ENCODE measurements at places on chromosomes 7 and 10.

GRCh38 chr10:15237351-15237750, 68.9 kb upstream of the NMT2 start:
- no peak for DNase-seq

GRCh38 chr10:62396864-62397263, 22.7 kb downstream of the ZNF365 start:
- DNase-seq: no peak

DNA sequence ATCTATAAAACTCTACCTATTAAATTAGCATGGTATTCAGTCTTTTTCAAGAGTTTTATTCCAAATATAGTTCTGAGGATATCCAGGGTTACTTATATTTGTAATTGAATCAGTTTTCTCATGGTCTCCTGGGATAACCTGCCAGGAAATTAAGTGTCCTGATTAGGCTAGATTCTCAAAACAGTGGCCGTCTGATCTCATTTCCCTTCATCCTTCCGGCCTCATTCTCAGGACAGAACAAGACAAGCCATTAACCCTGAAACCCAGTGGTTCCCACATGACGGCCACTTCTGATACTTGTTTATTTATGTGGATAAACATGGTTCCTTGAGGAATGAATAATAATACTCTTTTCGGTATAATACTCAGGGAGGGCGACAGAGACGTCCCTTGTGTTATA, 417.6 kb upstream of the POT1 start:
- no peak for DNase-seq

DNA sequence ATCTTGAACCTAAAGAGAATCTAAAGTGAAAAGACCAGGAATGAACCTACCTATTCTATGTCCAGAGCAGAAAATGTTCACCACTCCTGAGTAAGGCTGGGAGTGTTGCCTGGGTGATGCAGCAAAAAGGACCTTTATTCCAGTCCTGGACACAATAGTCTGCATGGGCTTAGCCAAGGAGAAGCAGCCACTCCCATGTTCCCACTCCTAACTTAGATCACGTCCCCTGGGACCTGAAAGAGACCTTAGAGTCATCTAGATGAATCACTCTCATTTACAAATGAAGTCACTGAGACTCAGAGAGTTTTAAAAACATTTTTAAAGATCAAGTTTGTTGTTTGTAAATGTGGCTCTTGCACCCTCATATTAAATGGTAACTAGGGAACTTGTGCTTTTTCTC, 763.4 kb downstream of the KCNMA1 start:
- DNase-seq: no peak

GRCh38 chr10:13092291-13093102, 7.5 kb upstream of the OPTN start:
- no peak for DNase-seq

- DNase-seq: no peak
Observed at GRCh38 chr10:60661637-60662036, 116.6 kb upstream of the CDK1 start.
